ENCODE measurements at places on chromosomes 5 and 9.

DNA sequence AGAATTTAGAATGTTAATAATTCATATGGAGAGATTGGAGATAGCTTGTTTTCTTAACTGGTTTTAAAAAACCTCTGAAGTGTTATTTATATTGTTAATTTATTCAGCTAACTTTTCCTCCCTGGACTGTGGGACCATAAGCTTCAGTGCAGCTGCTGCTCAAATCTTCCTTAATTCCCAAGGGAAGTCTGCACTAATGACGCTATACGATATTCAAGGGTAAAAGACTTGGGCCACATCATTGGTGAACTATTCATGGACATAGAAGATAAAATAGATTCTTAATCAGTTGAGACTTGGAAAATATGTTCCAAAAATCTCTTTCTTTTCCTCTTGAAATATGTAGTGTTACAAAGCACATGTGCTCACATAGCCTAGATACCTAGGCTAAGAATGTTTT lies 31.1 kb upstream of the GAS1 start:
- DNase-seq = no peak

- DNase-seq = no peak
These were observed 146.4 kb upstream of the MAP3K1 start for GRCh38 chr5:56668996-56669395.

DNA sequence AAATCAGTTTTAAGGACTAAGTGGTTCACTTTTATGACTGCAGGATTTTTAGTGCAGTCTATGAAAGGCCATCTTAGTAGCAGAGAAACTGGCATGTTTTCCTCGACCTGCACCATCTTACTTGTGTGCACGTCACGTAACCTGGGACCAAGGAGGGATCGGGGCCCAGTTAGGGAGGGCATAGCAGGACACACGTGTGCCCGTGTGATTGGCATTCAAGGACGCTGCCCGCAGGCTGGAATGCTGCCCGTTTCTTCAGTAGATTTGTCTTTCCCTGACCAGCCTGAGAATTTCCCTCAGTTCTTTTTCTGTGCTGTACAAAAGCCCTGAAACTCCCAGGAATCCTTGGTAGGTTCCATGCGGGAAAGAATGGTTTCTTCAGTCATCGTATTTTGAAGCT lies 196.3 kb downstream of the TRIO start:
- DNase-seq = no peak

GRCh38 chr5:22102823-22103359 lies 750.3 kb downstream of the CDH12 start:
- DNase-seq = no peak

DNA sequence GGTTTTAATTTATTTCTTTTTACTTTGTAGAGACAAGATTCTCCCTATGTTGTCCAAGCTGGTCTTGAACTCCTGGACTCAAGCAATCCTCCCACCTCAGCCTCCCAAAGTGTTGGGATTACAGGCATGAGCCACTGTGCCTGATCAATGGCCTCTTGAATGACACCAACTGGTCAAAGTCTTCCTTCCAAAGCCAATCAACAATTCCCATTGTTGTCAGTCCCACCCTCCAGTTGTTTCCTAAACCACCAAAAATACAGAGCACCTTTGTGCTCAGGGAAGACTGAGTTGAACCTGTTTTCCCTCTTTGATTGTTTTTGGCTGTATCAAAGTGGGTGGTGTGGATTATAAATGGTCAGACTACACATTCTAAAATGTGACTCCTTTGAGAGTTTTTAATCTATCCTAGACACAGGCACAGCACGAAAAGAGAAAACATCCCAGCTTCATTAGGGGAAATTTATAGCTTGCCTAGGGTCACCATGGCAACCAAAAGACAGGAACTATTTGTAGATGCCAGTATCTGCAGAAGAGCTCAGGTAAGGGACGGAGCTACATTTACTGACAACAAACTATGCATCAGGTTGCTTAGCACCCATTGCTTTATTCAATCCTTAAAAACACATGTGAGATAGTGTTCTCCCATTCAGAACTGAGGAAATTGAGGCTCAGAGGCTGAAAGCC lies 27.6 kb upstream of the ATP6V1G1 start:
- DNase-seq = peak; percentile 84

All from suppressor macrophage treated with lipopolysaccharide for 1 hour (primary cell).